Smooth muscle cell of bladder (primary cell): ENCODE measurements at places on chromosomes 2 and 18. TPM values are rescaled to one million over a fixed set of nuclear protein-coding genes. Genes with fewer than 3 reads are reported as not detected.

The POTEI gene
- under 0.01 TPM in 1 of 2 replicates, not detected in the other for total RNA-seq

The MARCO gene
- total RNA-seq, result not detected in 2 replicates

The RPRD1A gene
- total RNA-seq, result 33.0 and 41.7 TPM in 2 replicates

The CTAGE1 gene
- total RNA-seq, result not detected in 2 replicates

The UGT1A8 gene
- total RNA-seq, result 0.37 and 0.71 TPM in 2 replicates

The CYP27C1 gene
- total RNA-seq, result 0.18 and 0.28 TPM in 2 replicates

The TUBB8B gene
- not detected in 2 replicates for total RNA-seq

The PLA2R1 gene
- 7.5 and 10.0 TPM in 2 replicates for total RNA-seq

The MROH2A gene
- total RNA-seq, result under 0.01 and 0.14 TPM in 2 replicates
